Gastroesophageal sphincter (tissue), 4 donors: ENCODE measurements at places on chromosomes 16 and 17.

DNA sequence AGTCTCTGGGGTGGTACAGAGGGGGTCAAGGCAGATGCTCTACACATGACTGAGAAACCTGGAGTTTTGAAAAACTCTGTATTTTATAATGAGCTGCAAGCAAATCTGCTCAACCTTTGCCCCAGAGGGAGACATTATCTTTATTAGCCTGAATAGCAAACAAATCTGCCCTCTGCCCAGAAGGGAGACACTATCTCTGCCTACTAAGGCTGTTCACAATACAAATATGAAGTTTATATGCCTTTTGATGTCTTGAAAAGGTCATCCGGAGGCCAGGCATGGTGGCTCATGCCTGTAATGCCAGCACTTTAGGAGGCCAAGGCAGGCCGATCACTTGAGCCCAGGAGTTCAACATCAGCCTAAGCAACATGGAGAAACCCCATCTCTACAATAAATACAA is 11.0 kb upstream of the XYLT1 start:
- ATAC-seq, result no peak

DNA sequence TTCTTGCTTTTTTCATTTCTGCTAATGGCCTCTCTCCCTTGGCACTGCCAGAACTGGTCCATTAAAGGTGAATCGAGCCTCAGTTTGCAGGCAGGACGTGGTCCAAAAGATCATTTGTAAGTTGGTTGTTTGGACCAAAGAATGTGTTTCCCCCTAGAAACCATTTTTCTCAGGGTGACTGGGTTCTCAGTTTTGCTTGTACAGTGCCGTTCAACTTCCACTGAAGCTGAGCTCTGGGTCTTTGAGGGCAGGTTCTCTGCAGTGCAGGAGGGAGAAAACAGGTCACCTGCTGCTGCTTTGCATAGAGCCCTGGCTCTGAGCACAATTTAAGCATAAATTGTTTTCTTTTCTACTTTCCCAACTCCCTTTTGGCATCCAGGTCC is 9.0 kb upstream of the AMZ2 start:
- no peak for ATAC-seq

GRCh38 chr17:38613981-38614779 is 8.4 kb upstream of the SRCIN1 start:
- ATAC-seq, result no peak

DNA sequence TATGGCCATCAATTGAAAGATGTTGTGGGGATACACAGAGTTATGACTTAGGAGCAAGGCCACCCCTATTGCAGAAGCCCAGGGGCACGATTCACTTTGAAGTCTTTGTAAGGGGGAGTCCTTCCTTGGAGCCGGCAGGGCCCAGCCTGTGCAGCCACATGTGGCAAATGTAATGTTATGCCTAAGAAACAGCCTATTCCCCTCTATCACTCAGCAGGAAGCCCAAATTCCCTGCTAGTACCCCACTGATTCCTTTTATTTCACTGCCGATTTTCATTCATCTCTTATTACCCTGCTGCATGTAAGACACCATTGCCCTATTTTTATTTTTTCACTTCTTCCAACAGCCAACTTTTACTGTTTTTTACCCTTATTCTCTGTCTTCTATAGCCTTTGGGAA is 233.2 kb downstream of the PMP22 start:
- ATAC-seq, result no peak

DNA sequence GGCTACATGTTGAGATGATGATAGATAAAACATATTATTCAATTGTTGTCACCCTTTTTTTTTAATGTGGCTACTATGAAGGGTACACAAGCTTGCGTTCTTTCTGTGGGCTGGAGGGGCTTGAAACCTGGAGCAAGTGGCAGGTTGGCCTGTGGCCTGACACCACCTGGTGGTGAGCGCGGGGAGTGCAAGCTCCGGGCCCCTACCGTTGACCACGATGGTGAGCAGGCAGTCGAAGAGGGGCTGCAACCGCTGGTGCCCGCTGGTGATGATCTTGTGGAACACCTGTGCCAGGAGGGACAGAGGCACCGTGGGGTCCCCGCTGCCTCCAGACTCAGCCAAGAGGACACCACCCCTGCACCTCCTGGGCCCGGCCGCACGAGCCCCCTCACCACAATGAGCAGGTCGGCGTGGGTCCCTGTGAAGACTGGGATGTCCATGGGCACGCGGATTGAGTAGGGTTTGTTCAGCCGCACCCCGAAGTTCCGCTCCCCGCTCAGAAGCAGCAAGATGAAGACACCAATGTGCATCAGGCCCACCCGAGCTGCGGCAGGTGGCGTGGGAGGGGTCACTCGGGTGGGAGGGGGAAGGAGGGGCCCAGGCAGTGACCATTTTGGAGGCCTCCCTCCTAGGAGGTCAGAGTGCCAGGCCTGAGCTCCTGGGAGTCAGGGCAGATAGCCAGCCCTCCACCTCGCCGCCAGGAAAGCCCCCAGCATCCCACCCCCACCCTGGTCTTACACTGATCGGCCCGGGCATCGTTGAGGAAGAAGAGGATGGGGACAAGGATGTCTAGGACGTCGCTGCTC is 14.4 kb downstream of the HID1 start:
- ATAC-seq, result peak; percentile 28

- no peak for ATAC-seq
These were observed 188.9 kb downstream of the CBLN1 start for GRCh38 chr16:49092704-49093103.

GRCh38 chr17:77503293-77503655 is 362.5 kb downstream of the SEC14L1 start:
- ATAC-seq, result no peak
